ENCODE measurements at places on chromosomes 12 and 14. TPM values are rescaled to one million over a fixed set of nuclear protein-coding genes. Genes with fewer than 3 reads are reported as not detected.

The MDM2 gene
- 49.3 TPM for polyA plus RNA-seq

The TUBA1B gene
- polyA plus RNA-seq: 990 TPM

The RNASE7 gene
- polyA plus RNA-seq: 0.91 TPM

The LLPH gene
- polyA plus RNA-seq: 39.5 TPM

The DDX55 gene
- 27.8 TPM for polyA plus RNA-seq

The RNASE2 gene
- 0.65 TPM for polyA plus RNA-seq

The MYH6 gene
- polyA plus RNA-seq: 0.22 TPM

The RFX4 gene
- 0.12 TPM for polyA plus RNA-seq

The AQP5 gene
- polyA plus RNA-seq: 4.0 TPM

The METTL1 gene
- polyA plus RNA-seq: 29.9 TPM

The OR6C3 gene
- not detected for polyA plus RNA-seq

The CCNB1IP1 gene
- polyA plus RNA-seq: 115 TPM

The VIPAS39 gene
- polyA plus RNA-seq: 31.6 TPM

The KLHDC1 gene
- 4.2 TPM for polyA plus RNA-seq

The PABPN1 gene
- polyA plus RNA-seq: 263 TPM

The CISTR gene
- 0.22 TPM for polyA plus RNA-seq

The NOPCHAP1 gene
- polyA plus RNA-seq: 11.9 TPM

DNA sequence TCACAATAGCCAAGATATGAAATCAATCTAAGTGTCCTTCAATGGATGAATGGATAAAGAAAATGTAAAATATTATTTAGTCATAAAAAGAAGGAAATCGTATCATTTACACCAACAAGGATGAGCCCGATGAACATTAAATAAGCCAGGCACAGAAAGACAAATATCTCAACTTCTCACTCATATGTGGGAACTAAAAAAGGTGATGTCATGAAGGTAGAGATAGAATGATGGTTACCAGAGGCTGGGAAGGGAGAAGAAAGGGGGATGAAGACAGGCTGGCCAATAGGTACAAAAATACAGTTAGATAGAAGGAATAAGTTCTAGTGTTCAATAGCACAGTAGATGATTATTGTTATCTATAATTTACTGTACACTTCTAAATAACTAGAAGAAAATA is 94.9 kb upstream of the RAP1B start:
- no peak for DNase-seq

- no peak for DNase-seq
These were observed 149.5 kb downstream of the STXBP6 start for GRCh38 chr14:24900269-24901100.

DNA sequence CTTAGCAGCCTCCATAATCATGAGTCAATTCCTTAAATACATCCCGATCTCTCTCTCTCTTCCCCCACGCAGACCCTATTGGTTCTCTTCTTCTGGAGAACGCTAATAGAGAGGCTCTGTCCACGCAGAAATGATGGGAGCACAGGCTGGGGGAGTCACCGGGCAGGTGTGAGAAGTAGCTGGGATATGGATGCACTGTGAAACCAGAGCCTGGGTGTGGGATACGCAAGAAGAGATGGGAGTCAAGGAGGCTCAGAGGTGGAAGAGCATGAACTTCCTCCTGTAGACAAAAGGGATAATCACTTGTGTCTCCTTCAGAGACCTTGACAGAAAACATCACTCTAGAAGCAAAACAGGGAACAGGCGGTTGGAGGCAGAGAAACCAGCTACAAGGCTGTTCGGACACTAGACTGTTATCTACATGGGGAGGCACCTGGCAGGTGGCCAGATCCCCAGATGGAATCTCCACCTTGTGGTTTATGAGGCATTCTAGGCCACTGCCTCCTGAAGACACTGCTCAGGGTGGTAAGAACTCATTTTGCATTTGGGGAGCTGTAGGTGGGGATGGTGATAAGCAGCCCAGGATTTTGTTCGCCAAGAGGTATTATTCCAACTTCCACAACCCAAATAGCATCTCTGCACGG is 7.2 kb upstream of the SELPLG start:
- no peak for DNase-seq

DNA sequence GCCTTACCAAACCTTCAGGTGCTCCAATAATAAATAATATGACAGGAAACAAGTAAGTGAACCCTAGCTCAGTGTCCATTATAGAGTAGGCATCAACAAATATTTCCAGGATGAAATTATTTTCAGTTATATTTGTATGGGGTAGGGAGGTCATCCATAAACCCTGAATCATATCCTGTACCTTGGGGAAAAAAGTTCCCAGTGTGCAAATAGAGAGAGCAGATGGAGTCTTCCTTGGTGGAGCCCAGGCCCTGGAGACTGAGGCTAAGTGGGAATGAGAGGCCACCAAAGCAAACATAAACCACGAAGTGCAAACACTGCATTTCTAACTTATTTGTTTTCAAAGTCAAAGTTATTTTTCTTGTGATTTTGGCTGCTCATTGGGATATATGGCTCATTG is 8.5 kb upstream of the ERP27 start:
- DNase-seq: no peak

DNA sequence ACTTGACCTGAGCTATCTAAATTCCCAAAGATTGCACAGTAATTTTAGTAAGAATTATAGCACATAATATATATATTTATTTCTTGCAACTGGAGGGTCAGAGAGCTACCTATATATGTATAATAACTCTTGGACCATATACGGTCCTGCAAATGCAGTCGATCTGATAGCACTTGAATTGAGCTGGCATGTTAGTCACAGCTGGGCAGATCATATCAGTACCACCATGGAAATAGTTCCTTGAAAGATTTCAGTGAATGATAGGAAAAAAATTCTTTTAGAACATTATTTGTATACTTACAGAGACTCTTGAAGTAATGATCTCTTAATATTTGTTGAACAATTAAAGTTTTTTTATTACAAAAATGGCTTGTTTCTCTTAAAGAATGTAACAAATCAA is 94.5 kb upstream of the MON2 start:
- DNase-seq: no peak

GRCh38 chr12:110670161-110670701 is 18.7 kb downstream of the HVCN1 start:
- no peak for DNase-seq

DNA sequence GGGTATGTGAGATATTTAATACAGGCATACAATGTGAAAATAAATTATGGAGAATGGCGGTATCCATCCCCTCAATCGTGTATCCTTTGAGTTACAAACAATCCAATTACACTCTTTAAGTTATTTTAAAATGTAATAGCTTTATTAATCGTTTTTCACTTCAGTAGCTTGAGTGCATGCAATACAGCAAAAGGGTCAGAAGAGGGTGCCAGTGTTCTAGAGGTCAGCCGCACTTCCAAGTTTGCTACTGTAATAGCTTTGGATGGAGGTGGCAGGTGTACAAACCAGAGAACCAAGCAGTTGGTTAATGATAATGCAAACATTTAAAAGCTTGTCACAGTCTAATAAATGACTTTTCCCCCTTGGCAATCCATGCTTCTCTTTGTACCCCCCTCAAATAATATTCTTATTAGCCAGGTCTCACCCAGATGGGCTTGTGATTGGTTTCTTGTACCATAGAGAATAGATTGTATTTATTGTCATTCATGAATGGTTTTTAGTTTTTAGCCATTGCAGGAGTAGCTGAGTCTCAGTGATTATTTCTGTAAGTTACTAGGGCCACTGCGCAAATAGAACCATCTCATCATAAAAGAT is 127.0 kb downstream of the ERC1 start:
- peak; percentile 68 for DNase-seq

- no peak for DNase-seq
These were observed 22.7 kb downstream of the AEBP2 start for GRCh38 chr12:19461999-19462398.

DNA sequence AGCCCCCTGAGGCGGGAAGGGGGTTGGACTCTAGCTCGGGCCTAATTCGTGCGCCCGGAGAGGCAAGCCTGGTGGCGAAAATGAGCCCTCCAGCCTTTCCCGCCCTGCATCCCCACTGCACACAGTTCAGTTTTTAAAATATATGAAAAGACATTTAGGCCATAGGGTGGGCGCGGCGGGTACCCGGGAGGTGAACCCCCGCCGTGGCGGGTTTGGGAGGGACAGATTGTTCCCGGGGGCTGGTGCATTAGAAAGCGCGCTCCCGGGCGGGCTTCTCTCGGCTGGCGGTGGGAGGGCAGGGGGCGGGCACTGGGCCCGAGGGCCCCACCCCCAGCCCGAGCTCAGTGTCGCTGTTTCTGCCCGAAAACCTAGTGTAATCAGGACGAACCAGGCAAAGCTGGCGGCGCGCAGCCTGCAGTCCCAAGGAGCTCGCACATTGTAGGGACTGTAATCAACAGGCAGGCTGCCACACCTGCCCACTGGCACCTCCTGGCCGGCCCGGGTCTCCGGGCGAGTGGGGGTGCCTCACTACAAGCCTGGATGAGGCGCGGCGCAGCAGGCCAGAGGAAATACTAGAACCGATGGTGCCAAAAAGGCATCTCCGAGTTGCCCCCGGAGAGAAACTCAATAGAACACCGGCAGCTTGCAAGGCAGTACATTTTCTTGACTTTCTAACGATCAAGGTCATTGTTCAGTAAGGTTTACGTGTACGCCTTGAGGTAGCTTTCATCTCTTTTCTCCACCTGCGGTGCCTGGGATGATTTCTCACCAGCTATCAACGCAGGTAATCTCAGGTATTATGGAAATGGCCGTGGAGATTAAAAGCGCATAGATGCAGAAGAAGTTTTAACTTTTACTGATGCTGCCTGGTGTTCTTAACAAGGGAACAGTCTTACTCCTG is 764 bp upstream of the SPTB start:
- DNase-seq: peak; percentile 34

- no peak for DNase-seq
These were observed 517.6 kb upstream of the TMEM132C start for GRCh38 chr12:127749416-127749815.

DNA sequence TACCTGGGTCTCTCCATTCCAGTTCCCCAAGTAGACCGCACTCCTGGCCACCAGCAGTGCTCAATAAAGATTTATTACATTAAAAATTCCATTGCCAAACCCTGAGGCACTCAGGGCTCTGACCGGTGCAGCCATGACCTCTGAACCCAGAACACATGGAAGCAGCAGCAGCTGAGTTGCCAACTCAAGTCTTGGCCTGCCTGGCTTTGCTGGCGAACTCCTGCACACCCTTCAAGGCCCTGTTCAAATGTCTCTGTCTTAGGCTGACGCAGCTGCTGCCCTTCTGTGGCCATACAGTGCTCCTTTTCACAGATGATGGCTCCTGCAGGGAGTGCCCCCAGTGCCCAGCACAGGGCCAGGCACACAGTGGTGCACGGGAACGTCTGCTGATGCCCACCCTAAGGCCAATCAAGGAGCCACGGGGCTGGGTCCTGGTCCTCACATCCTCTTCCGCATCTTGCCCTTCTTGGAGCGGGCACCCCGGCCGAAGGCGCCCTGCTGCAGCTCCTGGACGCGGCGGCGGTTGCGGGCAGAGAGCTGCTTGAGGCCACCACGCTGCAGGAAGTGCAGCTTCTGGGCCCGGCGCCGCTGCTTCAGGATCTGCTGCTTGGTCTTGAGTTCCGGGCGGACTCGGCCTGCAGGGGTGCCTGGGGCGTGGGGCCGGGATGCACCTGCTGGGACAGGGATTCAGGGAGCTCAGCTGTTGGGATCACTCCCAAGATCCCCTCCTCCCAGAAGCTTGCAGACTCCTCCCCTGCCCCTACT is 9.1 kb downstream of the CFAP73 start:
- DNase-seq: no peak

- peak; percentile 64 for DNase-seq
These were observed 335.1 kb downstream of the DUSP6 start for GRCh38 chr12:89016970-89017778.

DNA sequence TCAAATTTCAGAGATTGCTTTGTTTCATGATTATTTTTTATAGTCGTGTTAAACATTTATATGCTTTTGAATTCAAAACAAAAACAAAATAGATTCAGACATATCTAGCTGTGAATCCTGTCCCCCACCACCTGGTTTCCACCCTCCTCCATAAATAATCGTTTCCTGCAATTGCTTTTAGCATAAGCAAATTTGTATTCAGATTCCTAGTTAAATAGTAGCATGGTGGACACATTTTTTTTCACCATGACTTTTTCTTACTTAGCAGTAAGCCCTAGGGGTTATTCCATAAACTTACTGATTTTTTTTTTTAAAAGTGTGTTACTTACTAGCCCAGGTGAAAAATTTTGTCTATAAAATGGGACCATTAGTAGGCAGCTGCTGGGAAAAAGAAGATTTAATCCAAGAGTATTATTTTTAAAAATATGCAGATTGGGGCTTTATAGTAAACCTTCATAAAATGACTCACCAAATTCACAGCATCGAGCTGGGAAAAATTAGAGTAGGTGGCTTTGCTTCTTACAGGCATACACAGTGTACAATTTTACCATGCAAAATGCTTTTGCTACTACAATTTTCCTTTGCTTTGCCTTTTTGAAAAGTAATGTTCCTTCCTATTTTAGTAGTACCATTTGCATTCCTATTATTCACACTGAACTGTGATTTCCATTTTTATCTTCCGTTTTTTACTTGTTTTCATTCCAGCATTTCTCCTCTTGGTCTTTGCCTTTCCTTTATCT is 117.8 kb downstream of the BTG1 start:
- no peak for DNase-seq

DNA sequence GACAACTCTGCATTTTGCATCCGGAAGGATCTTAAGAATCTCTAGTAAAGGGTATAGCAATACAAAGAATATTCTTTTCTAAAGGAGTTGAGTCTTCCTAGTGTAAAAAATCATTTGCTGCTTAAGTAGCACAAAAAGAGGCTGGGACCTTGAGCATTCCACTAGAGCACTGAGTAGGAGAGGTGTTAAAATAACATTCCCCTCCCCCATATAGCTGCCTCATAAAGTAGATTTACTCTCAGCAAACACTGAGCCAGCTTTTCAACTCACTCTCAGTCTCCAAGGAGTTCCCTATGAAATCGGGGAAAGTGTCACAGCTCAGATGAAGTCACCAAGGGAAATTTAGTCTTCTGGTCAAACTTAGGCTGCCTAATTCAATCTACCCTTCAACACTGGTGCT is 592.7 kb downstream of the ETNK1 start:
- DNase-seq: peak; percentile 32

GRCh38 chr14:105474483-105475268 is at the start of gene CRIP2:
TSS of gene CRIP2 (plus strand) at chr14:105474821. CDS start at chr14:105474863, 42 bp downstream.
- no peak for DNase-seq

Data from right renal pelvis (tissue), 4 donors.